ENCODE measurements at places on chromosomes 4 and X. TPM values are rescaled to one million over a fixed set of nuclear protein-coding genes. Genes with fewer than 3 reads are reported as not detected.
A peak's percentile ranks its signal among the peaks of the same experiment; 100 is the strongest.

Gene TLR6
- 1.6 TPM for polyA plus RNA-seq

Gene CXorf65
- polyA plus RNA-seq, result not detected

GRCh38 chr4:149709640-149710039, 106.0 kb downstream of the IQCM start:
- DNase-seq, result no peak

Gene SPANXN4
- polyA plus RNA-seq, result not detected

Gene KCNE5
- 4.0 TPM for polyA plus RNA-seq

DNA sequence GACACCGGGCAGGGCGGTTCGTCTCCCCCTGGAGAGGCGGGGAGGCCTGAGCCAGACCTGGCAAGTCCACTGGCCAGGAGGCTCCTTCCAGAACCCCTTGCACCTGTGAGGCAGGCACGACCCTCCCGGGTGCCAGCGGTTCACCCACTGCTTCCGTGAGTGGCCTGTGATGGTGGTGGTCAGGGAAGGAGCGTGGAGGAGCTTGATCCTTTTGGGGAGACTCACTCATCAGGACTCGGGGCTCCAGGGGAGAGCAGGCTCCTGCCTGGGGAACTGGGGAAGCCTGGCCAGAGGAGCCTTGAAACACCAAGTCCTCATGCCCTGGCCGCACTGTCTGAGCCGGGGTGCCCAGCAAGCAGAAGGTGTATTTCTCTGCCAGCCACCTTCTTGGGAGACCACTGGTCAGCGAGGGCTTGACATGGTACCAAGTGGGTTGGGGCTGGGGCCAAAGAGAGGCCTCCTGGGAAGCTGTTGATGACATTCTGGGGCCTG, 860 bp downstream of the FAM50A start:
- DNase-seq, result no peak

GRCh38 chrX:119887721-119888425, 7.8 kb upstream of the AKAP14 start:
- DNase-seq, result peak; percentile 10

Data from right lung (tissue), 10 donors.